ACHN (cell line): ENCODE measurements at places on chromosomes 2 and 18.

DNA sequence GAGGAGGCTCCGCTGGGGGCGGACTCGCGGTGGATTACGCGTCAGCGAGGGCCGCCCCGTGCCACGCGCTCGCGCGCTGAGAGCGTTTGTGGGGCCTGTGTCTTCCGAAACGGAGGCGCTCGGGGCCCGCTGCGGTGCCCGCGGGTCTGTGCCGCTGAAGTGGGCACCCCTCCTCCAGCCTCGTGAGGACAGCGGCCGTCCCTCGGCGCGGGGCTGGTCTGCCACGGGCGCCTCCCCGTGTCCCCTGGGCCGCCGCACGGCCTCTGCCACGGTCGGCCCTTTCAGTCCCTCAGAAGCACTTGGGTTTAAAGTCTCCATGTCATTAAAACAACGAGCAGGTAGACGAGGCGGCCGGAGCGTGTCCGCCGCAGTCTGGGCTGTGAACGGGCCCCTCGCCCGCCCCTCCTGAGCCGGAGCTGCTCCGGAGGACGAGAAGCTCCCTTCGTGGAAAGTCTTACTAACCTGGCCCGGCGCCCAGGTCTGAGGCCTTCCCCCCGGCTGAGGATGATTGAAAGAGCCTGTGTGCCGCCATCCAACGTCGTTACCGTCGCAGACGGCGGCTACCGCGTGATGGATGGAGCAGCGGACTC lies 97.6 kb downstream of the NFATC1 start:
- DNase-seq, result no peak

GRCh38 chr18:31199190-31199769 lies 36.6 kb upstream of the DSC1 start:
- no peak for DNase-seq

- DNase-seq, result peak; percentile 72
These were observed 4.5 kb downstream of the FKBP7 start for GRCh38 chr2:178473931-178474330.

GRCh38 chr18:48866028-48866733 lies 84.6 kb downstream of the SMAD7 start:
- no peak for DNase-seq

- DNase-seq, result peak; percentile 82
These were observed 44.7 kb downstream of the ASXL2 start for GRCh38 chr2:25833566-25833965.

DNA sequence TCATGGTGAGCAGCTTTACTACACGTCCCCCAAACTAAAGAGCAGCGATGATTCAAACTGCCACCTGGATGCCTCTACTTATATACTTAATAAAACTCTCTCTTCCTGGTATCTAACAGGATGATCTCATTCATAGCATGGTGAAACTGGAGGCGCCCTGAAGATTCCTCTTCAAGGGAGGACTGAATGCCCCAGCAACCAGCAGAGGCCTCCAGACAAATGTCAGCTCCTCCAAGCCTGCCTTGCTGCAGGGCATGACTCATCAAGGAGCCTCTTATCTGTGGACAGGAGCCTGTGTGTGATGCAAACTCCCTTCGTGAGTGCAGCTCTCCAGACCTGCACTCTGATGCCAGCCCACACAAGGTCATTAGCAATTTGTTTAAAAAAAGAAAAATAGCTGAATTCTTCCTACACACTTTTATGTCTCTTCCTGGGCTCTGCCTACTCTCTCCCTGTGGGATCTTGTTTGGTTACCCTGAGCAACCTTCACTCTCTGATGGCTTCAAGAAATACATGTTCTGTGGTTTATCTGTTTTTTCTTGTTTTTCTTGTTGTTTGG lies 30.2 kb downstream of the LONRF2 start:
- peak; percentile 90 for DNase-seq

DNA sequence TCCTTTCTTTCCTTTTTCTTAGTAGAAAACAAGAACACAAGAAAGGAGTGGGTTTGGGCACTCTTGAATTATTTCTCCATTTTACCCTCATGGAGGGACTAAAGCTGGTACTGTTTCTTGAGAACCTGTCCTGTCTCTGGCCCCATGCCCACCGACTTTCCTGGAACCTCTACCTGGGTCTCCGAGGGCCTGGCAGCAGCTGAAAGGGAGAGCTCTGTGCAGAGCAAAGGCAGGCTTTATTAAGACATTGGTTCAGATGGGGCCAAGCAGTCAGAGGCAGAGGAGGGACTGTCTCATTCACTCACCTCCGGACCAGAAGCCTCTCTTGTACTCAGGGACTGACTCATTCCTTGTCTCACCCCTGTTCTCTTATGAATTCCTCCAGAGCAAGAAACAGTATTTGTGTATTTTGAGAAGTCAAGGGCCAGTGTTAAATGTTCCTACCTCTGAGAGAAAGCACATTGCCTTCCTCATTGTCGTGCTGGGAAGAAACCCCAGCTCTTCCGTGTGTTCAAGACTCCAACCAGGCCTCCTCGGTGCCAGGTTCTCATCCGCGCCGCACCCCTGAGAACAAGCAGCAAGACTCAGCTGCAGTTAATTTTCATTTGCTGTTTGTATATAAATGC lies 201.9 kb upstream of the NT5C1B start:
- no peak for DNase-seq

- no peak for DNase-seq
These were observed 112.3 kb upstream of the ZNF521 start for GRCh38 chr18:25464227-25464626.

DNA sequence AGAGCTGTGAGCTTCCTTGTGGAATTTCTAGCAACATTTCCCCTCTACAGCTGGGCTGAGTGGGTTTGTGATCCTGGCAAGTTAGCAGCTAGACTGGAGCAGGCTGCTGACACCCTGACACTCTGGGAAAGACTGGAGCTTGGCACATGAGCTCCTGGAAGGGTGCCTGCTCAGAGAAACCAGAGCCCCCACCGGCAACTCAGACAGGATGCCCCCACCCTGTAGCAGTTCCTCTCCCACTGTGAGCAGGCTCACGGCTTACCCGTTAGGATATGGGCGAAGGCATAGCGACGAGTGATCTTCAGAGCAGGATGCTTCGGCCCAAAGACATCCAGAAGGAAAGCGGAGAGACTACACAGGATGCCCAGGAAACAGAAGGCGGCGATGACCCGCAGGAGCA lies 11.2 kb downstream of the TMEM127 start:
- no peak for DNase-seq

DNA sequence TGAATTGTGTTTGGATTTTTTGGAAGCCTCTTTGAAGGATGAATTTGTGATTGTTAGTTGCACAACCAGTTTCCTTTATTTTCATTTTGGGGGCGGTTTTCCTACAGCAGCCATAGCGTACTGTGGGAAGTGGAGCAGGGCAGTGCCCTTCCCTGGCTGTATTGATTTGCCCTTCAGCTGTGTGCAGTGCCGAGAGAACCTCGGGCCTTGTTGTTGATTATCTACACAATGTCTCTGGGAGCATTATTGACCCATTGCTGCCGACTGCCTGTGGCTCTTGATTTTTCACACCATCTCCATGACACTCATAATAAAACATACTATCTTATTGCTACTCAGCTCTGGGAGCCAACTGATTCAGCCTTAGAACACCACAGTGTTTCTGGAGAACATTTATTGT lies 162.2 kb upstream of the BOD1L2 start:
- no peak for DNase-seq

DNA sequence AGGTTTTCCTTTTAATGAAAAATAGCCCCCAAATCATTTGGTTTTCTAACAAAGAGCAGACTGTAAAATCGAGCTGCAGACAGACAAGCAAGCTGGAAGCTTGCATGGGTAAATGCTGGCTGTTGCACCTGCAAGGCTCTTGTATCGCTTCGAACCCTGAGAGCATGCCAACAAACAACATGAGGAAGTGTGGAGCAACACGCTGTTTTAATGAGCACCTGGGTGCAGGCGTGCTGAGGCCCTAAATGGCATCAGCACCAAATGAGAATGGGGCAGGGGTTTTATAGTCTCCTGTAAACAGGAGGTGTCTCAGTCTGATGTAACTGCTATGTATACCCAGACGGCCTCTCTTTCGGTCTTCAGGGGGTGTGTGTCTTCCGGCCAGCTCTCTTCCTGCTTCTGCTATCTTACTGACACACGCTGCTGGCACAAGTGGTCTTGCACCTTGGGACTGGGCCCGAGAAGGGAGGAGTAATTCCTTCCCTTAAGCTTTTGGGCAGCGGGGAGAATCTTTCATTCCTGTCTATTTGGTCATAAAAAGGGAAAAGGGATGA lies 31.9 kb upstream of the CDH2 start:
- DNase-seq, result no peak

DNA sequence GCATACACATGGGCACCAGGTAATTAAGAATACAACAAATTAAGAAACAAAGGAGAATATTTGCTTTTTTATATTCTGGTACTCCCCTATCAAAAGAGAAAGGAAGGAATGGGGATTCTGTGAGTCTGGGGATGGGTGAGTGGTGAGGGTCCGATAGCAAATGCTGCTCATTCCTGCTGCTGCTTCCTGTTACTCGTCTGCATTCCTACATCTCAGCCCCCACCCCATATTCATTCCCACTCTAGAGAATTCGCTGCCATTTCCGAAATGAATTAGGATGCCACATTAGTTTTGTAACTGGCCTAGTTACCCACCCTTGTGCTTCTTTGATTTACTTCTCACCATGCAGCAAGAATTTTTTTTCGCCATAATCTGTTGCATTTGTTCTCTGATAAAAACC lies 1905.3 kb upstream of the PIK3C3 start:
- no peak for DNase-seq

GRCh38 chr2:235170536-235171521 lies 219.0 kb downstream of the SH3BP4 start:
- peak; percentile 80 for DNase-seq

GRCh38 chr18:55289775-55290174 lies 298.2 kb downstream of the TCF4 start:
- DNase-seq, result no peak

GRCh38 chr2:51981783-51982182 lies 949.9 kb upstream of the NRXN1 start:
- DNase-seq, result no peak

- DNase-seq, result no peak
These were observed 693.3 kb upstream of the KLHL29 start for GRCh38 chr2:22691666-22692065.

DNA sequence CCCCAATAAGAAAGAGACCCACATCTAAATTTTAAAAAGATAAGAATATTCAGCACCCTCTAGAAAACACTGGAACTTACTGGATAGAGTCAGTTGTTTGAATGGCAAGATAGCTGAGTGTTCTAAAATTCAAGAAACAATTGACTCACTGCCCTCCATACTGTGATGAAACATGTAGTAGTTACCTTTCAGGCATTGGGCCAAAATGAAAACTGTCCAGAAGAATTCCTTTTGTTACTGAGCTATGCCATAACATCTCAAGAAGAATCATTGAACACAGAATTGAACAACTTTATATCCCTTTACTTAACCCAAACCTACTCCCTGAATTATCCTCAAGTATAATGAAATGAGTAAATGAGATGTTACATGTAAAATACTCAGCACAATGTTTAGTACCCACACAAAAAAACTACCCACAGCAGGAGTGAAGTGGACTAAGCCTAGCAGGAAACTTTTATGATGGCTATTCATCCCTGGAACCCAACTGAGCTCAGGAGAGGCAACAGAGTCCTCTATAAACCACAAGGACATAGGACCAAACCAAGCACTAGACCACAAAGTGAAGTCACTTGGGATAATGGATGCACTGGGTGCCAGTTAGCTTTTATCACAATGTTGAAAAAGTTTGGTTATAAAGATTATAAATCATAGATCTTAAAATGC lies 32.7 kb downstream of the RBM43 start:
- DNase-seq, result no peak

- DNase-seq, result no peak
These were observed 35.8 kb upstream of the EPG5 start for GRCh38 chr18:46002934-46003333.

- DNase-seq, result no peak
These were observed 1552.9 kb upstream of the SLC39A10 start for GRCh38 chr2:194103941-194104659.

DNA sequence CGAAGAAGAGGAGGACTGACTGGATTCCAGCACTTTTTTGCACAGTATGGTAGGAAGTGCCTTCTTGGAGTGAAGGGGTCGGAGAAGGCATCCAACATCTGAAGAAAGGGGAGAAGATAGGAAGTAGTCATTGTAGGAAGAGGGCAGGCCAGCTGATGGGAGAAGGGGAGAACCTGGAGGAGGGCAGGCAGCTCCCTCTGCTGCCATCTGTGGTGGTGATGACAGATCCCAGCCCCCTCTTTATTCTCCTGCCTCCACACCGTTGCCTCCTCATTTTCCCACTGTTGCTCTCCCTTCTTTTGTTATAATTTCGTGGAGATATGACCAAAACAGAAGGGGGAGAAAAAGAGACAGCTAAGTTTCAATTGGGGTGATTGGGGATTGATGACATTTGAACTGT lies 2.9 kb upstream of the SCYGR2 start:
- no peak for DNase-seq

DNA sequence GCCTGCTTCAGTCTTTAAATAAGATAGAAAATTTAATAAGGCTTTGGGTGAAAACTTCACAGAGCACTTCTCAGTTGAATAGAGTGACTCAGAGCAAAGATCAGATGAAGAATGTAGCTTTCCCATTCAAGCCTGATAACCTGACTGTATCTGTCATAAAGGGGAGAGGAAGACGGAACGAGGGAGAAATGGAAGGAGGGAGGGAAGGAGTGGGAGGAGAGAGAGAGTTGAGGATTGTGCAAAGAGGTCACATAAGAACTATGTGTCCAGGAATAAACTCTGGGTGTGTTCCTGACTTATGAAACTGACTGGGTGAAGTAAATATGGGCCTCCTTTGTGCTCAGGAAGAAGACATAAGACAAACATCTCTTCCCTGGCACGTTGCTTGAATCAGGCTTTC lies 385.5 kb downstream of the LPIN1 start:
- no peak for DNase-seq

DNA sequence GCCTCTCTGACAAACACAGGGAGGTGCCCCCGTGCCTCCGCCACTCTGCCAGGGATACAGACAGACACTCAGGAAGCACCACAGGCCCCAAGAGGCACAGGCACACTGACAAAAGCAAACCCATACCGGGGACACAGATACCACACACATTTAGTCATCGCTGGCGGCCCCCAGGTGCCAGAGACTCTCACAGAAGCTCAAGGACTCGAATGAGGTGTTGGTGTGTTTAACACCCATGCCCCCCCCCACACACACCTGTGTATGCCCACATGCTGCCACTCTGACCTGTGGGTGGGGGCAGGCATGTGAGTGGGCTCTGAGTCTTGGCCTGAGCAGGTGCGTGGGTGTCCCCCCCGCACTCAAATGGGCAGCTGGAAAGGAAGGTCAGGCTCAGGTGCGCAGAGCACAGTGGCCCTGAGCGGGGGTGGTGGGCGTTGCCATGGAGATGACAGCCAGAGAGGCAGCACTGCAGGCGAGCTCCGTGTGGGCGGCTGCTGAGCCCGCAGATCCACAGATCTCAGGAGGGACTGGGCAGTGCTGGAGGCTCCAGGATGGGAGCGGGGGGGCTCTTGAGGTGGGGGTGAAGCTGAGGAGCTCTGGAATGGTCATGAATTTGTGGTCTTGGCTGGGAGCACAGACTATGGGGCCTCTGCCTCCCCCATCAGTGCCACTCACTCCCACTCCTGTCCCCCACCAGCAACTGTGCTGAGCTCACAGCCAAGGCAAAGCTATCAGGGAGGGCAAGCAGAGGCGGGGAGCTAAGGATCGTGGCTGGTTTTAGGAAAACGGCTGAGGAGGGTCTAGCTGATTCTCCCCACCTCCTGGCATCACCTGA lies 73.9 kb upstream of the TAF1B start:
- no peak for DNase-seq

- DNase-seq, result no peak
These were observed 94.7 kb upstream of the L3MBTL4 start for GRCh38 chr18:6509417-6509816.

GRCh38 chr18:32072321-32072720 lies 19.4 kb upstream of the RNF138 start:
- DNase-seq, result peak; percentile 9

GRCh38 chr2:196338440-196338839 lies 167.1 kb upstream of the STK17B start:
- DNase-seq, result no peak
